Osteoblast (primary cell): ENCODE measurements at places on chromosomes 6 and 20.

DNA sequence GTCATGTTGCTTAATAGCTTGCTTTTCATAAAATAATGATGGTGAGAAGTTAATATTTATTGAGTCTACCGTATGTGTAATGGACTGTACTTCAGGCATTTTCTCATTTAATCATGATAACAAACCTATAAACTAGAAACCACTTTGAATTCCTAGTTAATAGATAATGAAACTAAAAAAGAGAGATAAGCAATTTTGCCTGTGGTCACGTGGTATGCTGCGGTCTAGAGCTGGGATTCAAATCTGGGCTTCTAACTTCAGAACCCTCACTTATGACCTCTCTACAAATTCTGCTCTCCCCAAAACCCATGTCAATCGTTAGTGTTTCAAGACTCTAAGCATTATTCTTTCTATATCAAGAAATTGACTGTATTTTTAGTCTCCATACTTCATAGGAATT is 700.7 kb downstream of the PRKN start:
- DNase-seq, result no peak

DNA sequence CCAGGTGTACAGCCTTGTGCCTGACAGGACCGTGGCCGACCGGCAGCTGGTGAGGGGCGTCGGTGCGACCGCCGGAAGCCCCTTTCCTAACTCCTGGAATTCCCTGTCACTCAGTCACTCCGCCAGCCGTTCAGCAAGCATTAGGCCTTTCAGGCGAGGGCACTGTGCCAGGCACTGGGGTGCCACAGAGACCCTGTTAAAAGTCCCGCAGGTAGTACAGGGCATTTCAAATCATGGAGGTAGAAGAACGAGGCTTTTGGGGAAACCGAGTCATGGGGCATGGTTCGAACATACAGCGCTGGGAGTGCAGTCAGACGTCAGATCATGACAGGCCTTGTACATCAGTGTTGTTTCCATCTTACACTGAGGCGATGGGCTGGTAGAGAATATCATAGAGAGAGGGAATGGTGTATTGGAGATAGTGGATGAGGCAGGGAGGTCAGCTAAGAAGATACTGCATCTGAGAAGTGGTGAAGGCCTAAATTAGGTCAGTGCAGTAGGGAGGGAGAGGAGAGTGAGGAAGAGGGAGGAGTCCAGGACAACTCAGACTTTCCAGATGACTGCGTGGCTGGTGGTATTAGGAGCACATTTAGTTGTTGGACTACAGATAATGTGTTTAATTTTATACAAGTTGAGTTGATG is 892 bp upstream of the DXO start:
- DNase-seq, result peak; percentile 90

- DNase-seq, result peak; percentile 68
These were observed 15.5 kb downstream of the RARS2 start for GRCh38 chr6:87574237-87574804.

DNA sequence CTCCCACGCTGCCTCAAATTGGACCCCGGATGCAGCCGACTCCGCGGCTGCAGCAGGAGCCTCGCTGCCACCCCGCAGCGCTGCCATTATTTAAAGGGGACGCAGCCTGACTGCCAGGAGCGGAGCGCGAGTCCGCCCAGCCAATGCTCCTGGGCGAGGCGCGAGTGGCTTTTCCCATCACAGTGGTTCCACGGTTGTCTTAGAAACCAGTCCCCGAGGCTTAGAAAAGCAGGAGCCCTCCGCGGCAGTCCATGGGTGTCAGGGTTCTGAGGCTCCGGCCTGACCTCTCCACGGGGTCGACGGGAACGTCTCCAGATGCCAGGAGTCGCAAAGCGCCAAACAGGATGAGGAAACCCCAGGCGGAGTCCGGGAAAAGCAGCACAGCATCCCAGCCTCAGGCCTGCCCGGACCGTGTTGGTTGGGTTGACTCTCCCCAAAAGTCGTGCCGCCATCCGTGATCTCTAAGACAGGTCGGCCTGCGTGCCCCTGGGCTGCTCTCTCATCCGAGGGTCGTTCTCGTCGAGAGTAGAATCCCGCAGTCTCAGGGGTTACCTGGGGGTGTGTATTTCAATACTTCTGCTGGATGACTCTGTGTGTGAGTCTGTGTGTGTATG is 975.8 kb upstream of the DEFB115 start:
- peak; percentile 17 for DNase-seq

GRCh38 chr6:89818977-89819335 is 638 bp downstream of the MDN1 start:
- no peak for DNase-seq

DNA sequence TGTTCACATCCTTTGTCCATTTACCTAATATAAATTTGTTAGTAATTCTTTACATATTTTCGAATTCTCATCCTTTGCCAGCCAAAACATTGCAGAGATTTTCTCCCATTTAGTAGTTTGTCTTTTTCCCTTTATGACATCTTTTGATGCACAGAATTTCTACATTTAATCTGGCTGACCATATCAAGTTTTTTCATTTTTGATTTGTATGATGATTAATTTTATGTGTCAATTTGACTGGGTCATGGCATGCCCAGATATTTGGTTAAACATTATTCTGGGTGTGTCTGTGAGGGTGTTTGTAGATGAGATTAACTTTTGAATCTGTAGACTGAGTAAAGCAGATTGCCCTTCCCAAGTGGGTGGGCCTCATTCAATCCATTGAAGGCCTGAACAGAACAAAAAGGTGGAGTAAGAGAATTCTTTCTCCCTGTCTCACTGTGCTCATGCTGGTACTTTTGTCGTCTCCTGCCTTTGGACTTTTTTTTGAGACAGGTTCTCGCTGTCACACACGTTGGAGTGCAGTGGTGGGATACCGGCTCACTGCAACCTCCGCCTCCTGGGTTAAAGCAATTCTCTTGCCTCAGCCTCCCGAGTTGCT is 72.1 kb upstream of the EPB41L1 start:
- DNase-seq, result no peak

DNA sequence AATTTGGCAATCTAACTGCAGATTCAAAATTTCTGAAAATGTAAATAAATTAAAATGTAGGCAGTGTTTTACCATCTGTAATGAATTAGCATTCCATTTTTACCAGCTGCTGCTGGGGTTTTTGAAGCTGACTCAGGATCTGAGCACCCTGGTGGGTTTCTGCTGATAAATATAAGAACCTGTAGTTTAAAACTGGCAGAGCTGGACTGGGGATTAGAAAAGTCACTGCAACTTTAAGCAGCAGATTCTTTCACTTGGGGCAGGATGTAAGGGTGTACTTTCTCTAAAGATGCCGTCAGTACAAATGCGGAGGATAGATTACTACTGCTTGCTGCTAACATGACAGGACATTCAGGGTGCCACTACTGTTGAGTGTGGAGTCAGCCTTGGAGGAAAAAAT is 341.8 kb downstream of the CDKAL1 start:
- DNase-seq, result peak; percentile 79

GRCh38 chr20:58742668-58743566 is 50.3 kb downstream of the NPEPL1 start:
- no peak for DNase-seq

DNA sequence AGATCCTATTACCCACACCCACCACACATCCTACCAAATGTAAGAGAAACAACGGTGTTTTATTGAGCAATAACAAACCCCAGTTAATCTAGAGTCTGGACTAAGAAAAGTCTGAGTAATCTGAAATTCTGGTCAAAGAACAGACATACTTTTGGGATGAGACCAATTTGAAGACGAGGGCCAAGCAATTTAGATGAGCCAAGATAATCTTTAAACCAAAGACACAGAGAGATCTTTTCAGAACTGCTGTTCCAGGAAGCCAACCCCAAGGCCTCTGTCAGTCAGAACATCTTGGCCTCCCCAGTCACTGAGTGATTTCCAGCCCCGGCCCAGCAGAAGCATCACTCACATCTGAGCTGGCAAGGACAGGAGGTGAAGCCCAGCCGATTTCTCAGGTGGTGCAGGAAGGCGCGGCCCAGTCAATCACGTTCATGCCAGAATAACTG is 118.5 kb upstream of the SYNDIG1 start:
- DNase-seq, result no peak

- DNase-seq, result no peak
These were observed 29.6 kb downstream of the PCNA start for GRCh38 chr20:5090191-5090590.

DNA sequence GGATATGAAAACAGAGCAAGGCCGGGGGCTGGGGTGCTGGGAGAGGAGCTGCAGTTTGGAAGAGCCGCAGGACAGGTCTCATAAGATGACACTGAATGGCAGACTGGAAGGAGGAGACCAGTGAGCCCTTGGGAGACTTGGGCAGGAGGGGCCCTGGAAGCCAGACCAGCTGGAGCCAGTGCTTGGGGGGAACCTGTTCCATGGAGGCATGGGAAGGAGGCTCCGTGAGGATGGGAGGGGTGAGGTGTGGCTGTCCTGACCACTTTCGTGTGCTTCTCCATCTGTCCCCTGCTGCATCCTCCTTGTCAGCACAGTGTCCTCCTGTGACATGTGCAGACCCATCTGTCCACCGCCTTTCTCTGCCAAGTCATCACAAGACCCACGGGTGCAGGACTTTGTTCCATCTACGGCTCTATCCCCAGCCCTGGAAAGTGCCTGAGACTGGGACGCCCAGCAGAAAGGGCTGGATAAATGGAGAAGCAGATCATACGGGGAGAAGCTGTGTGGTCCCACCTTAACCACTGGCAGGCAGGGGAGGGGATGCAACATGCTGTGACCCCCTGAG is 84.8 kb upstream of the MPC1 start:
- no peak for DNase-seq

- no peak for DNase-seq
These were observed 198.6 kb downstream of the UST start for GRCh38 chr6:148945301-148946021.

DNA sequence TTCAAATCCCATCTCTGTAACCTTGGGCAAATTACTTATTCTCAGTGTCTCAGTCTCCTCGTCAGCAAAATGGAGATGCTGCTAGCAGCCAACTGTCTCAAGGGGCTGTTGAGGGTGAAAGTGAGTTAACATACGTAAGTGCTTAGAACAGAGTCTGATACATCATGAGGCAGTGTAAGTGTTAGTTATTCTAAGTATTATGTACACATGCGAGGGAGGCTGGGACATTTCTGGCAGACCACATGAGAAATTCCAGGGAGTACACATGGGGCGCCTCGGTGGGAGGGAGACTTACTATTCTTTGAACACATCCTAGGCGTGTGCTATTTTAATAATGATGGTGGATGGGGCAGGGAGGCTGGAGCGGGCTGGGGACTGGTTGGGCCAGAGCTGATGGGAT is 99.1 kb downstream of the DLGAP4 start:
- DNase-seq, result peak; percentile 95

GRCh38 chr6:112116221-112116620 is 28.8 kb downstream of the FAM229B start:
- no peak for DNase-seq

GRCh38 chr6:47164877-47165276 is 122.7 kb upstream of the ADGRF1 start:
- DNase-seq, result no peak

DNA sequence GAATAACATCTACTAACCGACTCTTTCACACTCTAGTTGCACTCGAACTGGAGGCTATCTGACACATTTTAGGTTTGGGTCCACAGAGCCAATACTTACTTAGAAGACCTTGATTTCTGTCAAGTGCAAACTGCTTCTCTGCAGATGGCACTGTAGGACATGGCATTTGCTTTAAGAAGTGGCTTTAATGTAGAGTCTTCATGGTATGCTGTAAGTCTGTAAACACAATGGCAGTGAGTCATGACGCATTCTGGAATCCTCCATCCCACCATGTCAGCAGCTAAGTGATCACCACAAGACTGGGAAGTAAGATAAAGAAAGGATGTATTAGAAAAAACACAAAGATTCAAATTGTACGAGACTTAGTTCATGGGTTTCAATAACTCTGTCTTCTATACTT is 377.0 kb upstream of the NOX3 start:
- no peak for DNase-seq

- DNase-seq, result no peak
These were observed 135.5 kb upstream of the LRFN2 start for GRCh38 chr6:40722553-40723258.

- DNase-seq, result no peak
These were observed 33.6 kb downstream of the TTI1 start for GRCh38 chr20:37999526-38000263.

DNA sequence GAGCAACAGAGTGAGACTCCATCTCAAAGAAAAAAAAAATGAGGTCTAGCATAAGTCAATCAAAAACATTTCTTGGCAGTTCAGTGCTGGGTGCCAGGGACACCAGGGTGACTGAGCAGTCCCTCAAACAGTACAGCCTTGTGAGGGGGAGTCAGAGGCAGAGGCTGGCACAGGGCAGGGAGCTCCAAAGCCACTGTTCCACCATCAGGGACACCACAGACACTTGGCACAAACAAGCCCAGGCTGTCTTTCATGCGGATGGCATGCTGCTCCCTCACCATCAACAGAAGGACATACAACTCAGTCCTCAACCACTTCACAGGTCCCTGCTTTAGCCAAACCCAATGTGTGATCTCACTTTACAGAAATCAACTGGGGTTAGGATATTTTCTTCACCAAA is 36.0 kb upstream of the GRM4 start:
- DNase-seq, result peak; percentile 73

DNA sequence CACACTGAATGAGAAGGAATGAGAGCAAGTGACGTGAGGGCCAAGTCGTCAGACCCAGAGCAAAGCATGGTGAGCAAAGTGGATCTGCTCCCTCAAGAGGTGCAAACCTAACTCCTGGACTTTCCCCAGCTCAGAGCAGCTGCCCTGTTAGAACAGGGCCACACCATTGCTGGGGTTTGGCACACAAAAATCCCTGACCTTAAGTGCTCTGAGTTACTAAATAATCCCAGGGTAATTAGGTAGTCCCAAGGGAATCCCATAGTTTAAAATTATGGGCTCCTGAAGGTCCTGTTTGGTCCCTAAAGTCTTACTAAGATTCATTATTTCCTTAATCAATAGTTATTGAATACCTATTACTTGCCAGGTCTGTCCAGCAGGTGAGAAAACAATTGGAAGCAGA is 165.1 kb upstream of the TNFAIP3 start:
- no peak for DNase-seq

DNA sequence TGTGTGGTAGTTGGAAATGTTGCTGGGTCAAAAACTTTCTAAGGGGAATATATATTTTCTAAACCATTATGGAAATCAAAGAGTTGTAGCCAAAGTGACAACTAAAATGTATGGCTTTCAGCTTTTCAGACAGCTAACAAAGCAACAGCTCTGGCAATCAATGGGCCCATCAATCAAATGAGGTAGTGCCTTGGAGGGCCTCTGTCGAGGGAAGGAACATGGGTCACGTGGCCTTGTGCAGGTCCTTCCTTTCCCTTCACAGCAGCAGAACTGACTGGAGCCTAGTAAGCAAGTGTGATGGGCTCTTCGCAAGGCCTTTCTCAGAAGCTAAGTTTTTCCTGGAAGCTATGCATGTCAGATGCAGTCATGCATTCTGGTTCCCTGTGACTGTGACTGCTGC is 17.9 kb downstream of the FAXC start:
- DNase-seq, result peak; percentile 75

- DNase-seq, result no peak
These were observed 42.2 kb downstream of the ZNF292 start for GRCh38 chr6:87197547-87197946.

GRCh38 chr20:4043796-4044195 is 28.4 kb upstream of the RNF24 start:
- DNase-seq, result no peak
